Kidney (tissue), 22 donors: ENCODE measurements at places on chromosomes 3 and 15. TPM values are rescaled to one million over a fixed set of nuclear protein-coding genes. Genes with fewer than 3 reads are reported as not detected.

Gene PLSCR2
- 1.4 TPM for total RNA-seq

Gene CRYGS
- 2.9 TPM for total RNA-seq

Gene UQCC5
- total RNA-seq: 26.8 TPM

Gene GOLGA8H
- 0.88 TPM for total RNA-seq

Gene ACKR2
- total RNA-seq: 8.9 TPM

Gene LXN
- total RNA-seq: 20.6 TPM

Gene MB21D2
- 3.9 TPM for total RNA-seq

Gene KLHL6
- 9.8 TPM for total RNA-seq

Gene CCDC39
- total RNA-seq: 0.60 TPM

Gene MORC1
- 0.06 TPM for total RNA-seq

Gene GNAT1
- total RNA-seq: not detected

Gene AMOTL2
- total RNA-seq: 83.5 TPM

Gene ERC2
- 3.8 TPM for total RNA-seq

Gene SUCNR1
- 7.3 TPM for total RNA-seq

Gene PLSCR5
- not detected for total RNA-seq
